ENCODE measurements at places on chromosomes 7 and 10.

DNA sequence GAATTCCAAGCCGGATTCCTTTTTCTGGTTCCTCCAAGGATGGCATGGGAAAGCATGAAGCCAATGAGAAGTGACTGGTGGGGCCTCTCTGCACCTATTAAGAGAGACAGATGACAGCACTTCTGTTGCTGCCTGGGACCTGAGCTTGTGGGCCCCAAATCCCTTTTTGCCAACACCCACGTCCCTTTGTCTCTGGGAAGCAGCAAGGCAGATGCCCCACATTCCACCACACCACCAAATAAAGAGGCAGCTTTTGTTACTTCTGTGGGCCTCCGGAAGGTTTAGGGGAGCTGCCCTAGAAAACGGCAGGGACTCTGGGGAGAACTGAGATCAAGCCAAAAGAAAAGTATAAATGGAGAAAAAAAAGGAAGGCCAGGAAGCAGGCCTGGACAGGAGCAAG is 3.4 kb downstream of the CCDC136 start:
- DNase-seq, result no peak

DNA sequence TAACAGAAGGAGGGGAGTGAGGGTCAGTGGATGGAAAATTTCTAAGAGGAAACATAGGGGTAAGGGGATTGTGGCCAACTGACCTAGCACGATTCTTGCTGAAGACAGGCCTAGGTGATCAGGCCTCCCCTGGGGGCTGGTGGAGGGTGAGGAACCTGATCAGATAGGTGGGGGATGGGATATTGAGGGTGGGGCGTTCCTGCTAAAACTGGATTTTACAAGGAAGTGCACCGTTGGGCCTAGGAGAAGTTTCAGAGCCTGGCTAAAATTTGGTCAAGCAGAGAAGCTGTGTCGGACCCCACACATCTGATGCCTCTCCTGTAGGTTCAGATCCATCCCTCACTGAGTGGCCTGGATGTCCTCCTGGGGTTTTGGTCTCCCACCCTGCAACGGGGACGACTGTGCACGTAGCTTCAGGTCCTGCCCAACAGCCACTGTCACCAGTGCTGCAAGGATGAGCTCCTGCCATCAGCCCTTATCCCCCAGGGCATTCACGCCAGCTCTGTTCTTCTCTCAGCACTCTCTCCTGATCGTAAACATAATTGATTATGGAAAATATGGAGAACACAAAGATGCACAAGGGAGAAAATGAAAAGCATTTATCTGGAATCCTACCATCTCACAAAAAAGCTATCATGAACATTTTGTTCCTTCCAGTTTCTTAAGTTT is 89.9 kb downstream of the ADCY1 start:
- no peak for DNase-seq

GRCh38 chr10:32072025-32072800 is 16.0 kb upstream of the KIF5B start:
- no peak for DNase-seq

GRCh38 chr7:150378115-150378852 is 846 bp upstream of the ZNF775 start:
- peak; percentile 17 for DNase-seq

GRCh38 chr10:123995461-123996131 is 97.8 kb downstream of the CHST15 start:
- no peak for DNase-seq

DNA sequence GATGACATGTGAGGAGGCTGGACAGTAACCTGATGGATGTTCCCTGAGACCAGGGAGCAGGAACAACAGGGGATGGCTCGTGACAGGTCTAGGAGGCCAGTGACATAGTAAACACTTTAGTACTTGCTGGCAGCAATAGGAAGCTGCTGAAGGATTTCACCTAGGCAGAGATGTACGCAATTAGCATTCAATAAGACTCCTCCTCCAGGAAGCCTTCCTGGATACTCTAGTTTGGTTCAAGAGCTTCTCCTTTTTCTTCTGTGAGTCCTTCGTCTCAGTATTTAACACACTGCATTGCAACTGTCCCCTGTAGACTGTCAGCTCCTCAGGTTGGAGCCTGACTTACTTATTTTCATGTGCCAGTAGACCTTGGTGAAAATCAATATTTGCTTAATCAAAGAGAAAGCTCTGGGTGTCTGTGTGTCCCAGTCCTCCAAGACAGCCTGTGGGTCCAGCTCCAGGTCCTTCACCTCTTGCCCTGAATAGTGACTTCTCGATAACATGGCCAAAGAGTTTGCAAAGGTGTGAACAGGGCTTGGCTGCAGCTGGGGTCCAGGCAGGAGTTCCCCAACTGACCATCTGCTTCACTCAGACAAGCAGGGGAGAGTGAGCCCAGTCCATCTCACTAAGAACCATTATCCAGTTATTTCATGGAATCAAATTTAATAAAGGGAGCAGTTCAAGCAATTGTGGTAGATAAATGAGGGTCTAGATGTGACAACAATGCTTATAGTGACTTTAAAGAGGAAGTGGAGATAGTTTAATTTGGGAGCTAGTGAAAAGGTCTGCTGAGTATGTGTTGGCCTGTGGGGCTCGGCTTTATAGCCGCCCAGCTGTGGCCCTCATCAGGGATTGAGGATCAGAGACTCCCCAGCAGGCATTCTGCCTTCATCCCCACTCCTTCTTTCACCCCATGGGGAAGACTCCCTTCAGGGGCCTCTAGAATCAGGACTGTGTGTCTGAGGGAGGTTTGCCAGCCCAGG is 9.4 kb downstream of the TMEM273 start:
- DNase-seq, result no peak

DNA sequence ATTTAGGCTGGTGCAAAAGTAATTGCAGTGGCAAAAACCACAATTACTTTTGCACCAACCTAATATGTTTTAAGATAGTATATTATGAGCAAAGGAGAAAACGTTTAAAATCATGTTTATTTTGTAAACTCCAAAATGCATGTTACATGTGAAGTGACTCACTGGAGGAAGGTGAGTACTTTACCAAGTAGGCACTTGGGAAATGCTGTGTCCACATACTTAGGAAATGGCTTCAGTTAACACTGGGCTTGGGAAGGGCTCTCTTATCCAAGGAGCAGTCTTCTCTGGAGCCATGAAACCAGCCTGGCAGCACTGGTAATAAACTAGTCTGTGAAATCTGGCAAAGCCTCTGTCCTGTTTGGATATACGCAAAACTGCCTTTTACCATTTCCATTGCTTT is 4.4 kb downstream of the RPS24 start:
- no peak for DNase-seq

GRCh38 chr10:47248386-47249090 is 51.5 kb upstream of the GDF10 start:
- no peak for DNase-seq

- no peak for DNase-seq
Observed at GRCh38 chr7:108054537-108054936, 51.6 kb upstream of the LAMB1 start.

- DNase-seq, result no peak
Observed at GRCh38 chr10:122782911-122783310, 62.7 kb downstream of the CUZD1 start.

GRCh38 chr10:110794808-110795207 is 76.9 kb upstream of the PDCD4 start:
- no peak for DNase-seq

GRCh38 chr7:89623018-89623672 is 531.1 kb upstream of the STEAP1 start:
- no peak for DNase-seq

DNA sequence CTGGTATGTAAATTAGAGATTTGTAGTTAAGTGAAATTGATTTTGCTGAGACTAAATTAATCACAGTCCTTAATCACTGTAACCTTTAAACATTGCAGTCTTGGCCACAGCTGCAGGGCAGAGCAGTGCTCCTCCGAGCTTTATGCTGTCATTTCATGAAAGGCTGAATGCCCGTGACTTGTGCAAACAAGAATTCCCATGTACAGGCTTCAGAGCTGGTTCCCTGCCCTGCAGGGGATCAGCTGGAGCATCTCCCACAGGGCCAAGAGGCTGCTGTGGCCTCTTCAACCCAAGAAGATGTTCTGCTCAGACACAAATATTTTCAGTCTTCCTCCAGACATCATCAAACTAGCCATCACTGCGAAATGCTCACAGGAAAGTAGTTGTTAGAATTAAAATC is 419.1 kb downstream of the AUTS2 start:
- no peak for DNase-seq

- DNase-seq, result no peak
Observed at GRCh38 chr7:87552351-87552900, 48.3 kb downstream of the ABCB1 start.

DNA sequence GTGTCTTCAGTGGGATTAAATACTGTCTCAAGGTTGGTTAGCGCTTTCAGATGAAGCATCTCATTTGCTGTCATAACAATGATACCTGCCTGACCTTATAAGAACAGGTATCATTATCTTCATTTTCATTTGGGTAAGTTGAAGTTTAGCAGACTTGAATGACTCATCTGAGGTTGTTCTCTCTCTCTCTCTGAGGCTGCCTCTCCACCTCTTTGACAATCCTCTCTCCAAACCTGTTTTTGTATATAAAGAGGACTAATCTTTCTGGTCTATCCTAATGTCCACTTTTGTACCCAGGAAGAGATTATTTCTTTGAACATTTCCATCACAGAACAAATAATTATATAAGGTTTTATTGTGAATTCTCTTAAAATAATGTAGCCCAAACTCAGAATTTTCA is 291.4 kb downstream of the KLF6 start:
- no peak for DNase-seq

GRCh38 chr7:135950972-135951371 is 26.2 kb downstream of the MTPN start:
- no peak for DNase-seq

DNA sequence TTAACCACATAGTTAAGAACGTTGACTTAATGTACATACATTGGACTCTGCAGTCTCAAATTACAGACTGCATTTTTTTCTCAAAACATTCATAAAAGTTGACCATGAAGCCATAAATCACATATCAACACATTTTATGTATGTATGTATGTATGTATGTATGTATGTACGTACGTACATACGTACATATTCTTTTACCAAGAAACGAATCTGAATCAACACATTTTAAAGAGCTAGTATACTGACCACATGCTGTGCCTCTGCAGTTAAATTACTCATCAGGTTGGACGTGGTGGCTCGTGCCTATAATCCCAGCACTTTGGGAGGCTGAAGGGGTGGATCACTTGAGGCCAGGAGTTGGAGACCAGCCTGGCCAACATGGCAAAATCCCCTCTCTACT is 105.8 kb downstream of the GPR158 start:
- DNase-seq, result no peak

DNA sequence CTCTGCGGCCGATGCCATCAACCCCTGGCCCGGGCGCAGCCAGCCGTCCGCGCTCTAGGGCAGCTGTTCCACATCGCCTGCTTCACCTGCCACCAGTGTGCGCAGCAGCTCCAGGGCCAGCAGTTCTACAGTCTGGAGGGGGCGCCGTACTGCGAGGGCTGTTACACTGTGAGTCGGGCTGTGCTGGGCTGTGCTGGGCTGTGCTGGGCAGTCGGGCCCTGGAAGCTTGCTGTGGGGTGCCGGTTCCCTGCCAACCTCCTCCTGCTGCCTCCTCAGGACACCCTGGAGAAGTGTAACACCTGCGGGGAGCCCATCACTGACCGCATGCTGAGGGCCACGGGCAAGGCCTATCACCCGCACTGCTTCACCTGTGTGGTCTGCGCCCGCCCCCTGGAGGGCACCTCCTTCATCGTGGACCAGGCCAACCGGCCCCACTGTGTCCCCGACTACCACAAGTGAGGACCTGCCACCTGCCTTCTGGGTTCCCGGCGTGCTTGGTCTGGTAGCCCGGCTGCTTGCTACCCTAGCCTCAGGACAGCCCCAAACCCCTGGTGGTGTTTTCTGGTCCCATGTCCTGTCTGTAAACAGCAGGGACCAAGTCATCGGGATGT is 7.5 kb downstream of the ZYX start:
- DNase-seq, result no peak

- no peak for DNase-seq
Observed at GRCh38 chr7:104327938-104328295, 486 bp upstream of the LHFPL3 start.

DNA sequence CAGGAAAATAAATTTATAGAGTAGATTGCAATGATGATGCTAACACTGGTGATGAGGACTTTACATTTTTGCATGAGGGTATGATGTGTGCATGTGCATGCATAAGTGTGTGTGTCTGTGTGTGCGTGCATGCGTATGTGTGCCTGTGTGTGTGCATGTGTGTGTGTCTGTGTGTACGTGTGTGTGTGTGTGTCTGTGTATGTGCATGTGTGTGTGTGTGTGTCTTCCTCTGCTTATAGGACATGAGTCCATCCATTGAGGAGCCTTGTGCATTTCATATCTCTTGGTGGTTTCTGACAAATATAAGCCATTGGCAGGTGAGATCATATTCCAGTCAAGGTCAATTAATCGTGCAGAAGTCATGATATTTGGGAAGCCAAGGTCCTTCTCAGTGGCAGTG is 277.8 kb downstream of the LRMDA start:
- DNase-seq, result no peak

All from stimulated activated CD8-positive, alpha-beta memory T cell treated with anti-CD3 and anti-CD28 coated beads, Interleukin-12 subunit alpha, Interleukin-12 subunit beta, amount 100 ng/mL, for 4 hours (primary cell).